Stimulated activated CD8-positive, alpha-beta memory T cell treated with anti-CD3 and anti-CD28 coated beads, Interleukin-2, amount 100 ng/mL, for 1 hour (primary cell): ENCODE measurements at places on chromosomes 5 and 9.

DNA sequence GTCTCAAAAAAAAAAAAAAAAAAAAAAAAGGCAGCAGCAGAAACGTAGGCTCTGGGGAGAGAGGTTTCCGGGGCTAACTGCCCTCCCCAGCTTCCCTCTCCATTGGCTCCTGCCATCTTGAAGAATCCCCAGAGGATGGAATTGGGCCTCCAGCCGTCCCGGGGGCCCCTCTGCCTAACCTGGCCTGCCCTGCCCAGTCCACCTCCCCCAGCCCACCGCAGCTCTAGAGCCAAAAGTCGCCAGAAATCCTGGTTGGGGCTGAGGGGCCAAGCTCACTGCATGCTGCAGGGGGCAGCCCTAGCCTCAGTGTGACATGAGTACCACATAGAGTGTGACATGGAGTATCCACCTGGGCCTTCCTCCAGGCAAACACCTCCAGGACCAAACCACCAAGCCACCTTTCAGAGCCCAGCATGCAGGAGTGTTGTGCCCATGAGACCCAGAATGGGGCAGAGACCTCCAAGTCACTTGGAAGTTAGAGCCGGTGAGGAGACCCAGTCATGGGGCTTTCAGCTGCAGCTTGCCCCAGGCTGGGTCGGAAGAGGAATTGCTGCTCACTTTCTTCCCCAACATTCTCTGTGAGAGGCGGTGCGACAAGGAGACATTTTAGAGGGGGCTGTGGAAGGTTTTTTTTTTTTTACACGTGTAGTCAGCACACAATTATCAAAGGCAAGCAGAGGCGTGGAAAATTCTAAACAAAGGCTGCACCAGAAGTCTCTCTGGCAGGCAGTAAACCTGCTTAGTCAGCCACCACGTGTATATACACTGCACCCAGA is 17.6 kb downstream of the CD74 start:
- no peak for DNase-seq

DNA sequence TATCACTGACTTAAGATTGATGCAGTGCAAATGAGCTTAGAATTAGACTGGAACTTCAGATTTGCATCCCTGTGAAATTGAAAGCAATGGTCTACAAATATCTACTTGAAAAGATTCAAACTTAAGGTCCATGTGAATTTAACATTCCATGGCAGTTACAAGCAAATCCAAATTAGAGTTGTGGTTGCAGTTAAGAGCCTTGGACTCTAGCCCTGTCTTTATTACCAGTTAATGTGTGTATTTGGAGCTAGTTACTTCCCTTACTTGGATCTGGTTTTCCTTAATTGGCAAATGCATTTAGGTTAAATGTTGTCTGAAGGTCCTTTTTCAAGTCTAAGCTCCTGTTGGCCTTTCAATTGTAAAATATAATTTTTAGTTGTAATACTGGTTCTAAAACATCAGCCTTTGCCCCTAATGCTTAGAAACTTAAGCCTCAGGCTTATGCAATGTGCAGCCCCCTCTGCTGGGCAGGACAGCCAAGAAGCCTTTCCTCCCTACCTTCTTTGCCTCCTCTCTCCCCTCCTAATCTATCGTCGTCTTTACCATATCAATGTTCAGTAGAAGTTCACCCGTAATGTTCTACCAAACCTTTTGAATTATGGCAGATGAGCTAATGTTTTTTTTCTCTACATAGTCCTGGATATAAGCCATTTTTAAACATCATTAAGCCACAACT is 59.5 kb downstream of the ERMP1 start:
- DNase-seq: no peak

GRCh38 chr9:114475412-114476135 is 29.7 kb downstream of the WHRN start:
- no peak for DNase-seq

GRCh38 chr5:145917288-145917687 is 19.1 kb upstream of the SH3RF2 start:
- DNase-seq: no peak

DNA sequence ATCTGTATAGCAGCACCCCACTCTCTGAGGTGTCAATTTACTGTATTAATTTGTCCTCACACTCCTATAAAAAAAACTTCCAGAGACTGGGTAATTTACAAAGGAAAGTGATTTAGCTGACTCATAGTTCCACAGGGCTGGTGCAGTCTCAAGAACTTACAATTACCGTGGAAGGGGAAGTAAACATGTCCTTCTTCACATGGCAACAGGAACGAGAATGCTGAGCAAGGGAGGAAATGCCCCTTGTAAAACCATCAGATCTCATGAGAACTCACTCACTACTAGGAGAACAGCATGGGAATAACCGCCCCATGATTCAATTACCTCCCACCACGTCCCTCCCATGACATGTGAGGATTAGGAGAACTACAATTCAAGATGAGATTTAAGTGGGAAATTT is 602.6 kb downstream of the MTRR start:
- DNase-seq: no peak

DNA sequence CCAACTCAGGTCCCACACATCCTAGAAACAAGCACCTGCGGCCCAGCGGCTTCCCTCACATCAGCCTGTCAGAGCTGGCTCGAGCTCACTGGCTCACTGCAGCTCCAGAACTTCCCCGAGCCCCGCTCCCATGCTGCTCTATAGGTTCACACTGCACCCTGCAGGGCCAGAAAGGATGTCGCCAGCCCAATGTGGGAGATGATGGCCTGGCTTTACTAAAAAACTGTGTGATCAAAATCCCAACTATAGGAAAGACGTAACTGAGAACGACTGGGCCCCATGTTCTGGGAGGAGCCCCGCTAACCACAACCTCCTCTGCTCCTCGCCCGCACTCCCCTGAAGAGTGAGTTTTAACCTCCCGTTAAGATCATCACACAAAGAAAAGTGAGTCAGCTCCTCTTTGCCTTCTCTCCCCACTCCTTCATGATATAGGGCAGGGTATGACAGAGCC is 4.6 kb downstream of the SURF4 start:
- DNase-seq: peak; percentile 34

- peak; percentile 75 for DNase-seq
These were observed at the start of gene DCAF10 for GRCh38 chr9:37800631-37801286. Gene DCAF10 (plus strand): TSS chr9:37800797. CDS start chr9:37800867, 70 bp downstream.

DNA sequence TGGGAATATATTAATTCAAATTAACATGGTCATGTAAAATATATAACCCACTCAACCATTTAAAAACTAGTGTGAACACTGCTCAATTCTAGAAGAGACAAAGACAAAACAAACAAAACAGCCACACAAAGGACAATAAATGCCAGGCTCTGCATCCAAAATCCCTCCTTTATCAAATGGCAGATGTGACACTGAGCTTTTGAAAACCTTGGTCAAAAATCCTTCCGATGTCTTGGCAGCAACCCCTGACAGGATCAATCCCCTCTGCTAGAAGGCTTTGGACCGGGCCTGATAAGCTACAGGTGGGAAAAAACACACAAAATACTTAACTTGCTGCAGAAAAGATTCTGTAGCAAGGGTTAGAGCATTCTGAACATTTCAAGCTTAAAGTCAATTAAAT is 61.5 kb downstream of the ZFR start:
- no peak for DNase-seq

DNA sequence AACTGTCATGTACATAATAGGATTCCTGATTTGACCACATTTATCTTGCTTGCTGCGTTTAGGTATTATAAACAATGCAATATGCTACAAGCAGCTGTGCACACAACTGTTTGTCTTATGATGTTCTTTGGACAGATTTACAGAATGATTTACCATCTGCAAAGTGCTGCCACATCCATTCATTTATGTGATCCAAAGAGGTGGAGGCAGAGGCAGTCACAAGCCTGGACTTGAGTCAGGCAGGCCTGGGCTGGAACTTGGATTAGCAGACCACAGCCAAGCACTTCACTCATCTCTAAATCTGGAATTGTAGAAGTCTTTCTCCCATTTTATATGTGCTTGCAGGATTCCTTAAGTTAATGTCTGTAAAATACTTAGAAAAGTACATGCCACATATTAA is 149.0 kb downstream of the INSYN2B start:
- DNase-seq: no peak

DNA sequence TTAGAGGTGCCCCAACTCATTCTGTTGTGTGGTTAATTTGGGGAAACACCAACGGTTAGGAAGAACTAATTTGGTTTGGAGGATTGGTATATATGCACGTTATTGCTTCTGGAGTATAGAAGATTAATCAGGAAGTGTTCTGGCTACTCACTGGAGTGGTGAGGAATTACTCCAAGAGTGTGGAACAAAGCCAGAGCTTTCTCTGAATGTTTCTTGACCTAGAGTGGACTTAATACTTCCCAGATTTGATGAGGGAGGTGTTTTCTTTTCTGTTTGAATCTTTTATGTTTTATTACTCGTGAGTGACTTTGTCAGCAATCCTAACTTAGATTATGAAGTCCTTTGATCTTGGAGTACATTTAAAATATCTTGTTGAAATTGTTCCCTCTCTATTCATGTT is 163.7 kb downstream of the MAN2A1 start:
- no peak for DNase-seq

GRCh38 chr5:107805824-107806223 is 135.1 kb upstream of the EFNA5 start:
- DNase-seq: no peak

DNA sequence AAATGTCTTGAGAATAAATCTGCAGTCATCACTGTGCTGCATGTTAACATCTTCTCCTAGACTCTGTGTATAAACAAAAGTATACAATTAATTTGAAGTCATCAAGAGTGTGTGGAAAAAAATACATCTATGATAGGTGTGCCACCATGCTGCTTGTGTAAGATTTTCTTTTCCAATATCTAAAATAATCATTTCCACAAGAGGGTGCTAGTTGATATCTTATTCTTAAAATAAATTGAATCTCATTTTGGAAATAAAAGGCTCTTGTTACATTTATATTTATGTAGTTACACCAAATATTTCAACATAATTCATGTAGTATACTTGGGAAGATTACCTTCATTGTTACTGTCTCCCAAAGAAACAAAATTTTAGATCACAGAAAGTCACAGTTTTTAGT is 14.1 kb upstream of the MOCS2 start:
- DNase-seq: no peak

- no peak for DNase-seq
These were observed 8.9 kb downstream of the ITGA1 start for GRCh38 chr5:52796516-52797103.

DNA sequence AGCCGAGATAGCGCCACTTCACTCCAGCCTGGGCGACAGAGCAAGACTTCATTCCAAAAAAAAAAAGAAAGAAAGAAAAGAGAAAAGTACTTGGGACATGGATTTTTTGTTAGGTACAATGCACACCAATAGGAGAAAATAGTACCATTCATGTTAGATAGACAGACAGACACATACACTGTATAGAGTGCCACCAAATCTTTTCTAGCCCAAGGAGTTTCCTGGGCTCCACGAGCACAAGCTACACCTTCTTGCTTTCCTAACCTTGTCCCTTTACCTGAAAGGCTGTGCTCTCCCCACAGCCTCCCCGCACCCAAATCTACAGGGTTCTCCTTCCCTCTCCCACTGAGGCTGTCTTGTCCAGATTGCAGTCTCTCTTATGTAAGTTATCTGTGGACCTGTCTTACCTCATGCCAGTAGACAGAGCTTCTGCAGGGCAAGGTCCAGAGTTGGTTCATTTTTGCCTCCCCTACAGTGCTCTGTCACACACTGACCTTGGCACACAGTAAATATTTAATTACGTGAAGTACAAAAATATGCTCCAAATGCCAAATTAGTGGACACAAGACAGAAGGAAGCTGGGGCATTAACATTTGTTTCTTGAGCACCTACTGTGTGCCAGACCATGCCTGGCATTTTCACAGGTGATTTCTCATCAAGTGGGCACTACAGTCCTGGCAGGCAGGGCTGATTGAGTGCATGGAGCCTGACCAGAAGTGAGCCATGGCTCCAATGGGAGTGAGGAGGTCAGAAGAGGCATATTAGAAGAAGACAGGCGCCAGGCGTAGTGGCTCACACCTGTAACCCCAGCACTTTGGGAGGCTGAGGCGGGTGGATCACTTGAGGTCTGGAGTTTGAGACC is 5.9 kb downstream of the ALAD start:
- DNase-seq: no peak

GRCh38 chr9:98225015-98225442 is 30.4 kb downstream of the TBC1D2 start:
- no peak for DNase-seq

DNA sequence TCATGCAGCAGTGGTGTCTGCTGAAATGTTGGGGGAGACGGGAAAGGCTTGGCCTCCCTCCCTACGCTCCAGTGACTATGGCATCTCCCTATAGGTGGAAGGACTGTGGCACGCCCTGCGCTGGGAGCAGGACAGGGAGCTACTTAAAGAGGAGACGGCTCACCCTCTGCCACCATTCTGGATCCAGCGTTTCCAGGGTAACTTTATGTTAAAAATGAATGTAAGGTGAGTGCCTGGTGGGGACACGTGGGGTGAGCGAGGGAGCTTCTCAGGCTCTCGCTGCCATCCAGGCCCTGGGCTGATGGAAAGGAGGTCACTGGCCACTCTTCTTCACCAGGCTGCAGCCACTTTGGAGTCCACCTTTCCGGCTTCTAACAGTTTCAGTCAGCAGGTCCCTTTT is 15.7 kb downstream of the PAEP start:
- DNase-seq: no peak

GRCh38 chr5:80105698-80106439 is 70.7 kb downstream of the THBS4 start:
- no peak for DNase-seq

- no peak for DNase-seq
These were observed 22.5 kb downstream of the RANBP3L start for GRCh38 chr5:36279054-36279698.

- DNase-seq: no peak
These were observed 264.8 kb downstream of the CETN3 start for GRCh38 chr5:90144625-90145327.

- no peak for DNase-seq
These were observed 45.8 kb upstream of the RGMB start for GRCh38 chr5:98727686-98728085.

- DNase-seq: no peak
These were observed 108.6 kb upstream of the IRX2 start for GRCh38 chr5:2860101-2860500.

DNA sequence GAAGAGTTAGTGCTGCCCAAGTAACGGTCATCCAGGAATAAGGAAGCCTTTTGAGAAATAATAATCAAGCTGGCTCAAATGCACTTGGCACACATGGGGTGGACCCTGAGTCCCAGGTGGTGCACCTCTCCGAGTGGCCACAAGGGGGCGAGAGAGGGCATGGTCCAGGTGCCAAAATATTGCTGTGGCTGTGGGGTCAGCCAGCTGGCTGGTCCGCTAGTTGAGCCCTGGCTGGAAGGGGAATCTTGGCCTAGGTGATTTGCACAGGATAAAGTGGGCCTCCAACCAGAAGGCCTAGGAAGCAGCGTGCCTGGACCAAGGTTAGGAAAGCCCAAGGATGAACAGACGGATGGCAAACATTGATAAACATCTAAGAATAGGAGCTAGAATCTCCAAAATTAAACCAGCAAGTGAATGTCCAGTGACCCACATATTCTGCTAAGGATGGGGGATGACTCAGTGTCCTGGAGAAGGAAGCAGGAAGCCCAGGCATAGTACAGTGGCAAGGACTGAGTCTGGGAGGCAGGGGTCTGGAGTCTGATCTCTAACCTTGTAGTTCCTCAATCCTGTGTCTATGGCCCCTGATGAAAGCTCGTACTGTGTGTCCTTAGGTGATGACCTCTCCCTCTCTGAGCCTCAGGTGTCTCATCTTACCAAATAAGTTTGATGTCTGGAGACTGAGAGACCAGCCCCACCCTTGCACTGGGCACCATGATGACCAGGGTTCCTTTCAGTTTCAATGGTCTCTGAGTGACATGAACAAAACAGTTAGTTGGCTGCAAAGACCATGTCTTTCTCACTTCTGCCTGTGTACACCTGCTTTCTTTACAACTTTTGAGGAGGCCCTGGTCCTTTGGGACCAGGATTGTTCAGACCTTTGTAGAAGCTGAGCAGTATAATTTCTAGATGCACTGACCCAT is 19.2 kb upstream of the SHB start:
- peak; percentile 42 for DNase-seq
